ENCODE measurements at places on chromosomes 1 and 21. TPM values are rescaled to one million over a fixed set of nuclear protein-coding genes. Genes with fewer than 3 reads are reported as not detected.

DNA sequence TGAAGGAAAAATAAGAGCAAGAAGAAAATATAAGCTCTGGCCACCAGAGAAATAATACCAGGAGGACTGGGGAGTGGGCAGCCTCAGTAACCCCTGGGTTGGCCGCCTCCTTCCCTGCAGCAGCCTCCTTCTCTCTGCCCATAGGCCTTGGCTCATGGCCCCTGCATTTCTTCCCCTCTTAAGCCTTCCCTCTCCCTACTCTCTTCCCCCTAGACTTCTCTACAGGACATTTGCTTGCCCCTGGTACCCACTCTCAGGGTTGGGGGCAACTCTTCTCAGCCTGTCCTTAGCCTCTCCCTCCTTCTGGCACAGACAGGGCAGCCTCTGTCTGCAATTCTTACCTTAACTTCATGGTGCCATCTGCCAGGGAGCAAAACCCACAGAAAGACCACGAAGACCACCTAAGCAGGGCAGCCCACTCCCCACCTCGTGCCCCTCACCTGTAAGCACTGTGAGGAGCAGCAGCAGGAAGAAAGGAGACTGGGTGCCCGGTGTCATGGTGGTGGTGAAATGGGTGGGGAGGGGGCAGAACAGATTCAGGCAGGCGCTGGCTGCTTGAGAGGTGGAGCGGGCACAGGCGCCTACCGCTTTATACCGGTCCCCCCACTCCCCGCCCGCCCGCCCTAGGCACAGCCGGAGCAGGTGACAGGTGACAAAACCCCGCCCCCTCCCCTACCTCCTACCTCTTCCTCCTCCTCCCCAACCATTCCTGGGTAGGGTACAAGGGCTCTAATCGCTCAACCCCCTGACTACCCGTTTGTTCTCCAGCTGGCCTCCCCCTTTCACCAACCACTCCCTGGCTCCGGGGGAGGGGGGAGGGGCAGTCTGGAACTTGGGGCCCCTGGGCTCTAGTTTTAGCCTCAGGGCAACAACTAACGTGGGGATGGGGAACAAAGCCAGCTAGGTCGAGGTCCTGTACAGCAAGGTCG lies 15.1 kb downstream of the THBS3 start:
- peak; percentile 22 for DNase-seq

DNA sequence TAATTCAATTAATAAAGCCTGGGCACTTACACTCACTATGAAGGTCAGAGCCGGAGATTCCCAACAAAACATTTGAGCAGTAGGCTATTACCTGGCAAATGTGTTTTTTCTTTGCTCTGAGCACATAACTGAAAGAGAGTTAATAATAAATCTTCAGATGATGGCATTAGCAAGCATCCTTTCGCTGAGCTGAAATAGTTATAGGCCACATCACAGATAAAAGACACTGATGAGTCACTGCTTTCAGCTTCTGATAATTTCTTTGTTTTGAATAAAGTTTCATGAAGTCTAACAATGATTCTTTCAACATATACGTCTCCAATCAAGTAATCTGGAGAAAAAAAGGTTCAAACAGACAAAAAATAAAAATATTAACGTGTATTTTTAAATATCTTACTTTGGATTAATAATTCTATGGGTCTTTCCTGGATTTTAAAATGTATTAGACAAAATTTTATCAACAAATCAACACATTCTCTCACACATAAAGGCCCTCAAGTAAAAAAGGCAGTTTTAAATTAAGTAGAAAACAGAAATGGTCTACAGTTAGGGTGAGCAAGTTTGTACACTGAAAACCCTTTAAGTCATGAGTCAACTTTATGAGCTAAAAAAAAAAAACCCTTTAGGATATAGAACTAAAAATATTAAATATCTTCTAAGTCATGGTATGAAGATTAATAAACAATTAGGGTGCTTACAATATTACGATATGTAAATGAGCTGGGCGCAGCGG lies 33.1 kb downstream of the LTN1 start:
- no peak for DNase-seq

- DNase-seq, result no peak
Measured at GRCh38 chr1:67738401-67738800, 53.4 kb downstream of the GADD45A start.

TLCD4 gene
- total RNA-seq, result not detected

DNA sequence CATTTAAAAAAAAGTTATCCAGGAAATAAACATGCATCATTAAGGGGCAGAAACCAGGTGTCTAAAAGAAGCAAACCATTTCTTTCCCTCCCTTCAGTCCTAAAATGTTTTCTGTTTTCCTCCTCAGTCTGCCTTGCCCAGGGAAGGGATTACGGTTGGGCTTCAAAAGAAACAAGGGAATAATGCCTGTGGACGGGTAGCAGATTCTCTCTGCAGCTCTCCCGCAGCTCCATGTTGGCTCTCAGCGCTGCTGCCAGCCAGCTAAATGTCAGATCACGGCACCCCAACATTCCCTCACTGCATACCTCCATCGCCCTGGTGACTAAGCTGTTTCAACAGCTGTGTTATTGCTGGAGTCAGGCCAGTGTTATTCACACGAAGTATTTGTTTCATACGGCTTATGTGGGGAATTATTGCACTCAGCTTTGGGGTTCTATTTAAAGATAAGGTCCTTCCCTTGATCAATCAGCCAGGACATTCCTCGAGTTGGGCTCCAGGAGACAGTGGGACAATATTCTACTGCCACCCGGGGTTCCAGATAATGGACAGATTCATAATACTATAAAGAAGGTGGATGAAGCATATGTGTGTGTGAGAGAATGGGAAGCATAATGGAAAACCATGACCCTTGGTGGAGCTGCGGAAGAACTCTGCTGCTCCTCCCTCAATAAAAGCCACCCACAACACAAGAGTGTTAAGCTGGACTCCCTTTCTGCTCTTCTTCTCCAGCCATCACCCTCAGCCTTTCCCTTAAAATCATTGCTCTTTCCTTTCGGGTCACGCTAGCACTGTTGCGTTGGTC lies 58.2 kb downstream of the WLS start:
- DNase-seq, result no peak
